ENCODE measurements at places on chromosomes 5 and 9.

- H3K4me1 ChIP-seq = peaks cover 7% of the 10 kb centered on the region
- H3K36me3 ChIP-seq = no peaks in the 10 kb centered on the region
- H3K27ac ChIP-seq = no peak overlapping the region
- DNase-seq = no peak
- peaks cover 3% of the 10 kb centered on the region for H3K27me3 ChIP-seq
Observed at GRCh38 chr5:1183424-1184162, 17.8 kb upstream of the SLC6A19 start.

DNA sequence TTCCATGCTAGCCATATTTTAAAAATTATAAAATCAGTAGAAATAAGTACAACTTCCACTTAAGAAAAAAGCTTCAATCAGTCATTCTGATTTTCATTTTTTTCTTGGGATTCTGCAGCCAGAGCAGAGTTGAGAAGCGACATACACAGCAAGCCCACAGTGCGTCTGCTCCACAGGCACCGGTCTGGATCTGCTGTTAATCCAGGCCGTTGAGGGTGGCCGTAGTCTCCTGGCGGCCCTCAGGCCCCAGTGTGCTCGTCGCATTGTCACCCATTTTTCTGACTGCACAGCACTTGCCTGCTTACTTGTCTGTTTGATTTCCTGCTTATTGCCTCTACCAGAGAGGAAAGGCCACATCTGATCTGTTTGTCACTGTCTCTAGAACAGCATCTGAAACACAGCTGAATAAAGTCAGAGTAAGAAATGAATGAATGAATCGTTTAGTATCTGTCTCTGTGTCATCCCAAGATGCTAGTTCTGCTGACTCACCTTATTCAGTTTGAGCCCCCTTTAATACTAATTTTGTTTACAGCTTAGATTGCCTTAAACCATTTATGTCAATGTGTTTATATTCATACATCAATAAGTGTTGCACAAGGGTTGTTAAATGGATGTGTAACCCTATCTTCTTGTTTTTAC is 11.6 kb upstream of the ASPN start:
- DNase-seq = no peak
- H3K27me3 ChIP-seq = no peaks in the 10 kb centered on the region
- H3K4me1 ChIP-seq = no peaks in the 10 kb centered on the region
- no peak overlapping the region for H3K27ac ChIP-seq
- H3K4me3 ChIP-seq = no peak overlapping the region

GRCh38 chr9:77663754-77664153 is 15.6 kb upstream of the GNA14 start:
- H3K36me3 ChIP-seq = no peaks in the 10 kb centered on the region
- no peak overlapping the region for H3K27ac ChIP-seq
- H3K4me3 ChIP-seq = no peak overlapping the region
- no peak for DNase-seq
- H3K27me3 ChIP-seq = no peaks in the 10 kb centered on the region

DNA sequence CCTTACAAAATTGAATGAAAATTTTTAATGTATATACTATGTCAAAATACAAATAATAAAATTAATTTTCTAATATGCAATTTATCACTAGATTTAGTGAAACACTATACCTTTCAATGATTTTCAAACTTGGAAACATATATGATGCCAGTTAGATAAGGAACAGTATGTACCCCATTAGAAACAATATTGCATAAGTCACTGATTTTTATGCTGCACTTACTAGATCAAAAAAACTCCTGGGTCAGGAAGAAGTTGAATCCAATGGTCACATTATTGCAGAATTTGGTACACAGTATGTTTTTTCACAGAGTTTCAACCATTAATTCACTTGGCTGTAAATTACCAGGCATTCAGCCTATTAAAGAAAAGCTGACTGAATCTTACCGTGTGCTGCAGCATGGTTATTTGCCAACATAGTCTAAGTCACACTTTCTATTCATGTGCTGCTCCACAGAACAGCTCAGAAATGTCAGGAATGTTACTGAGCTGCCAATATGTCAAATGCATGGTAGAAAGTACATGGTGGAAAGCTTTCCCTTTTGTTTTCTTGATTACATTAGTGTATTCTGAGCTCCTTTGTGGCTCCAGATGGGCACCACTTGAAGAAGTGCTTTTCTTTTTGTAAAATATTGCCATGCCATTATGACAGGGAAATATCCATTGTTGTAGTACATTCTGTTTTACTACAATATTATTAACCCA is 9.9 kb upstream of the PRR16 start:
- no peaks in the 10 kb centered on the region for H3K36me3 ChIP-seq
- no peak overlapping the region for H3K27ac ChIP-seq
- no peak for DNase-seq

DNA sequence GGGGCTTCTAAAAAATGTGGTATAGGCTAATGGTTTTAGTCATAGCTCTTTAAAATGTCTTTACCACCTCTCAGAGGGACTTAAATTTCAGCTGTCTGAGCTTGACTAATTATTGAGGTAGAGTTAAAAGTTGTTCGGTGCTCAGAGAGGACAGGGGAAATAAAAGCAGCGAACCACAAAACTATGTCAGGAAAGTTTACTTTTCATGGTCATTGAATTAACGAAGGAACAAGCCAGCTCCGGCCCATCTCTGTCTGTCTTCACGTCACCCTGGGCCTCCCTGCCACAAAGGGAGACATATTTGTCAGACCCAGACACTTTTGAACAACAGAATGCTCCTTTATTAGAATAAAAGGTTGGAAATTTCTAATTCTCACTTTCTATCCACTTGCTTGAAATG is 98.8 kb upstream of the EFNA5 start:
- DNase-seq = no peak
- no peak overlapping the region for H3K27ac ChIP-seq
- H3K27me3 ChIP-seq = peaks cover 2% of the 10 kb centered on the region
- no peaks in the 10 kb centered on the region for H3K4me1 ChIP-seq

DNA sequence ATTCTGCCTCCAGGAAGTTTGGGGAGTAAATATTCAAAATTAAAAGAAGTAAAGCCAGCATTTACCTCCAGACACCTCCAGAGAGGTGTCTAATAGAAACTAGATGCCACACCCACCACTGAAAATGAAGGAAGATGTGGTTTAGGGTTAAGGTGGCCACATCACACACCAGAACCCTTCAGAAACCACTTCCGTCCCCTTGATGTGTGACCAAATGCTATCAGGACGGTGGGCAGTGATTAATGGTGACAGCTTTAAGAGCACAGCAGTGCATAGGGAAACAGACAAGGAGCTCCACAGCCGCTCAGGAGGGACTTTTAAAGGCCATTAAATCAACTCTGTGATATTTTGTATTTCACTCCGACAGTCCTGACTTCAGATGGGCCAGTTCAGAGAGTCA is 295.2 kb downstream of the BRINP1 start:
- no peaks in the 10 kb centered on the region for H3K36me3 ChIP-seq
- H3K27me3 ChIP-seq = no peaks in the 10 kb centered on the region
- DNase-seq = no peak
- no peak overlapping the region for H3K27ac ChIP-seq
- no peaks in the 10 kb centered on the region for H3K4me1 ChIP-seq
- H3K4me3 ChIP-seq = no peak overlapping the region

DNA sequence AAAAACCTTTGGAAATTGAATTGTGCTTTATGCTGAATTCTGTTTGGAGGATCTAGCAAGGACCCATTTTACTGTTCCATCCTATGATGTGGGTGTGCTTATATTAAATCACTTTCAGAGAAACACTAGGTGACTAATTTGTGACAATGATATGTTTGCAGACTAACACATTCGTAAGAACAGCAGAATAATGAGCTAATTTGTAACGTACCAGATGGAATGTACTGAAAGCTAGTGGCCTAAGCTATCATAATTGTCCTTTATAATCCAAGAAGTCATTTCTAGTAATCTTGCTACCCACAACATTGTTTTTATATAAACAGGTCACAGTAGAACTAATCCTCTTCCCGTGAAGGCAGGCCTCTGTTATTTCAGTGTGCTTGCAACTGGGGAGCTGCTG is 292.5 kb downstream of the PDE4D start:
- no peak overlapping the region for H3K4me3 ChIP-seq
- no peaks in the 10 kb centered on the region for H3K36me3 ChIP-seq
- H3K27me3 ChIP-seq = no peaks in the 10 kb centered on the region
- H3K27ac ChIP-seq = no peak overlapping the region

DNA sequence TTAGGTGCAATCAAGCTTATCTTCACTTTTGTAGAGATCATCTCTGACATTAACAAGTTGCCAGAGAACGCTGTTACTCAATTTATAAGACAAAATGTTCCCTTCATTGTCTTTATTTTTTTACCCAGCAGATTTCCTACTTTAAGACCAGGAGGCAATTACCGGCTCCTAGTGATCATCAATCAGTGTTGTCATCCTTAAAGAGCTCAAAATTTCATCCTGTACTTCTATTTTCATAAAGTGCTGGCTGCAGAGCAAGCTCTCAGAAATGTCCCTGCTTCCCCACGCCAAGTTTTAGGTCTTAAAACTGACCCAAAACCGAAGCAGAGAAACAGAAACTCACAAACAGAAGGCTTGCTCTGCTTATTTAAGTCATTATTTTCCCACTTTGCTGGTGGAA is 82.9 kb downstream of the PJA2 start:
- H3K36me3 ChIP-seq = no peaks in the 10 kb centered on the region
- no peak overlapping the region for H3K4me3 ChIP-seq
- no peak for DNase-seq
- no peaks in the 10 kb centered on the region for H3K4me1 ChIP-seq

- no peak overlapping the region for H3K27ac ChIP-seq
- DNase-seq = no peak
- no peaks in the 10 kb centered on the region for H3K4me1 ChIP-seq
Observed at GRCh38 chr9:110802416-110803035, 133.9 kb downstream of the MUSK start.

- H3K27ac ChIP-seq = no peak overlapping the region
- no peak overlapping the region for H3K4me3 ChIP-seq
- H3K4me1 ChIP-seq = no peaks in the 10 kb centered on the region
- H3K27me3 ChIP-seq = no peaks in the 10 kb centered on the region
- DNase-seq = no peak
- no peaks in the 10 kb centered on the region for H3K36me3 ChIP-seq
Observed at GRCh38 chr5:76851728-76852369, 2.0 kb downstream of the S100Z start.

- peaks cover 16% of the 10 kb centered on the region for H3K4me1 ChIP-seq
- H3K27ac ChIP-seq = no peak overlapping the region
- no peak overlapping the region for H3K4me3 ChIP-seq
- H3K36me3 ChIP-seq = peaks cover 27% of the 10 kb centered on the region
Observed at GRCh38 chr5:1341863-1342262, 3.0 kb downstream of the CLPTM1L start.

DNA sequence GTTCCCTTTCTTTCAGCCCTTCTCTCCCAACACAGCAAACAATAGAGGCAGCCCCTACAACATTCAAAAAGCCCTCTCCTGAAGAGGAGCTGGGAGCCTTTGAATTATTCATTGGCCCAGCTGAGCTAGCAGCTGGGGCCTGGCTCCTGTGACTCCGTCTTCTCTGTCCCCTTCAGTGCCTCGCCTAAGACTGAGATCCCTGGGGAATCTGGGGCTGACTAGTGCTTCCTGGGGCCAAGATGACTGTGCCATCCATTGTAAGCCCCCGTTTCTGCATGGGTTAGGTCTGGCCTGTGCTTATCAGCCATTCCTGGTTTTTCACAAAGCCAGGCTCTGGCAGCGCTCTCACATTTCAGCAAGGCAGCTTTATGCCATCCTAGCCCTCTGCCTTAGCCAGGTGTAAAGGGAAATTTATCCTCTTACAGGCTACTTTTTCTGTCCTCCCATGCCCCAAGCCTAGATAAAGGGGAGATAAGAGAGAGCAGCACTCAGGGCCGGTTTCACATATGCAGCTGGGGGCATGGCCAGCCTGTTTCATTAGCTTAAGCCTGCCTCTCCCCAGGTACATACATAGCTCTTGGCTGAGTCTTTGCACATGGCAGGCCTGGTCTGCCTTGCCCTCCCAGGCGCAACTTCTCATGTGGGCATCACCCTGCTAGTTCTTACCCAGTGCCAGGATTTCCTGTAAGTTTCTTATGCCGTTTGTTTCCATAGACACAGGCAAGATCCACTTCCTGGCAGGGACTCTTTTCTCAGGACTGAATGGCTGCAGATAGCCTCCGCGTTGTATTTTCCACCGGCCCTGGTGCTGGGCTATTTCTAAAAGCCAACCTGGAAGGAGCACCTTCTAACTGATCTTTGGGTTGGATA is 15.8 kb downstream of the PTPA start:
- H3K36me3 ChIP-seq = no peaks in the 10 kb centered on the region
- DNase-seq = no peak
- no peaks in the 10 kb centered on the region for H3K4me1 ChIP-seq
- H3K27me3 ChIP-seq = no peaks in the 10 kb centered on the region
- no peak overlapping the region for H3K27ac ChIP-seq

DNA sequence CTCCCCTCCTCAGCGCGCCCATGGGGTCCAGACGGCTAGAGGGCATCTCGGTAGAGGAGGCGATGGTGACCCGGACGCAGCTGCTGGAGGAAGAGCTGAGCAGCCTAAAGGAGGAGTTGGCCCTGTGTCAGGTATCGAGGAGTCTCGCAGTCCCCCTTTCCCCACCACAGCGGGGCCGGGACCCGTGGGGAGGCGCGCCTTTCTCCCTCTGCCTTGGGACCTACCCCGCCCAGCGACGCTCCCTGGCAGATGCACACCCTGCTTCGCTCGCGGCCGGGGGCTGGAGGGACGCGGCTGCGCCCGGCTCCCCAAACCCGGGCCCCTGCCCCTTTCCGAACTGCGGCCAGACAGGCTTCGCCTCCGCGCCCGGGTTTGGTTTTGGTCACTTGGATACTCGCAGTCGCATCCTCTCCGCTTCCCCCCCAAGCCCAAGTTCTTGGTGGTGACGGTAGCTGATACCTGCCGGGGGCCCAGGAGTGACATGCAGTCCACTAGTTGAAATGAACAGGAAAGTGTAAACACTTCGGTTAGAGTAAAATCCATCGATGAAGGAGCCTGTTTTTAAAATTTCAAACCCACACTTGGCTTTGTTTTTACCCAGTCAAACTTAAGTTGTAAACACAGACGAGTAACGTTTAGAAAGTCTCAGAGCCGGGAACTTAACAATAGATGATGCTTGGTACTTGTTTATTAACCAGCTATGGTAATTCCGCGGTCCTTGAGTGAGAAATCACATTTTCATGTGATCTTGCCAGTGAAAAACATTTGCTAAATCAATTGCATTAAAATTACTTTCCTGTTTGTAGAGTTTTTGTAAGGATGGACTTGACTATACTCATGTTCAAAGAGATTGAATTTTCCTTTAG is 688 bp downstream of the CNTLN start:
- H3K27me3 ChIP-seq = no peaks in the 10 kb centered on the region
- H3K27ac ChIP-seq = no peak overlapping the region
- no peaks in the 10 kb centered on the region for H3K4me1 ChIP-seq
- no peaks in the 10 kb centered on the region for H3K36me3 ChIP-seq
- DNase-seq = no peak

- no peaks in the 10 kb centered on the region for H3K36me3 ChIP-seq
- no peaks in the 10 kb centered on the region for H3K4me1 ChIP-seq
- H3K27ac ChIP-seq = no peak overlapping the region
Observed at GRCh38 chr9:102499468-102499867, 495.7 kb upstream of the CYLC2 start.

- no peak overlapping the region for H3K27ac ChIP-seq
- no peaks in the 10 kb centered on the region for H3K27me3 ChIP-seq
- H3K4me3 ChIP-seq = no peak overlapping the region
- H3K4me1 ChIP-seq = no peaks in the 10 kb centered on the region
- no peaks in the 10 kb centered on the region for H3K36me3 ChIP-seq
Observed at GRCh38 chr5:148459669-148460068, 75.9 kb downstream of the FBXO38 start.
